ENCODE measurements at places on chromosomes 7 and 10.

DNA sequence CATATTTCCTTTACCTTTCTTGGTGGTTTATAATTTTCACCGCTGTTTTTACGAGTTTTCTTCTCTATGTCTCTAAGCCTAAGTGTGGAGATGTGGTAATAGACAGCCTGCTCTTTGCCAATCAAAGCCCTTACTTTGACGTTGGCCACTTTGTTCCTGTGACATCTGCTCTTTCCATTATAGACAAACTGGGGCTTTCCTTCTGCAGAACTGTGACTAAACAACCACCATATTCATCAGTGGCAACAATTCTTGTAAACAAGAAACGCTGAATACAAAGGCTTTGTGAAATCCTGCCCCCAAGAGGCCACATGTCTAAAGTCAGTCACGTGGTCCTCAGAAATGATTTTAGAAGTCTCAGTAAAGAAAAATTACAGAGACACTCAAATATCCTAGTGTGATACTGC is 59.6 kb upstream of the CAPZA2 start:
- peak; percentile 67 for DNase-seq

DNA sequence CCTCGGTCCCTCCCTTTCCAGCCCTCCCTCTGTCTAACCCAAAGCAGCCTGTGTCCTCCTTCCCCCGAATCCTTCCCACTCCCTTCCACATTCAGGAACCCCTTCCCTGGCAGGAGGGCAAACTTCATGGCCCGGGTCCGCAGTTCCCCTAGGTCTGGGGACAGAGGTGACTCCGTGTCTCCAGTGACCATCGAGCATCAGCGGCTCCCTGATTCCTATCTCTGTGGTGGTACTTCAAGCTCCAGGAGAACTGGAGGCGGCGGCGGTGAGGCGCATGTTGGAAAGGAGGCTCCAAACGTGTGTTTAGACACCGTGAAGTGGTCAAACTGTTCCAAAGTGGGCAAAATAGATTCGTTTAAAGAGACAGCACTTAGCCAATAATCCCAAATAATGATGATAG is 148.1 kb downstream of the PAXIP1 start:
- no peak for DNase-seq

GRCh38 chr7:12653110-12653509 is 34.3 kb upstream of the ARL4A start:
- DNase-seq, result no peak

DNA sequence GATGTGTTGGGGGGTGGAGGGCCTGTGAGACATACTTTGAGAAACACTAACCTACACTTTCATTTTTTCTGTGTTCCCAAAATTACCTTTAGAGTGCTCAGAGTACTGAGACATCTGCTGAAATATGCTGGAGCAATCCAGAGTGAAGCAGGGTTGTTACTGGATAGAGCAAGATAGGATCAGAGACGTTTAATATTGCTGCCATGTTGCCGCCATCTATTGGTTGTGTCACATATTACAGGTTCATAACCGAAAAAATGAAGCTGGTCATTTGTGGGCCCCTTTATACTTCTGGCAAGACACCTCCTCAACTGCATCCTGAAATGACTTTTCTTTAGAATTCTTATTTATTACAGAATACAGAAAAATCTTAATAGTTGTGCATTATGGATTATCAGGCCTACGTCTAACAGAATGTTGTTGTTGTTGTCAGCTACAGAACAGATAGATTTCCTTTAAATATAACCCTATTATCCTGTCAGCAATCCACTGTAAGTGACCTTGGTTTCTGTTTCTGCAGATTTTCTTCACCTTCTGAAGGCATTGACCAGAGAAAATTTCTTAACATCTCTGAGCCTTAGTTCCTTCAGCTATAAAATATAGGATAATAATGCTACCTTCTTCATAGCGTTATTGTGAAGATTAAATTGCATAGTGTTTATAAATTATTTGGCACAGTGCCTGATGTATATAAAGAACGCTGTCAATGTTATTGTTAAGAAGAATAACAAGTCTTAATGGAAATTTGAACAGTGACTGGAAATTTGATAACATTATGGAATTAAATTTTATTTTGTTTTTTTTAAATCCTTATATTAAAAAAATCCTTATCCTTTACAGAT is 16.2 kb upstream of the DLD start:
- DNase-seq, result peak; percentile 81

DNA sequence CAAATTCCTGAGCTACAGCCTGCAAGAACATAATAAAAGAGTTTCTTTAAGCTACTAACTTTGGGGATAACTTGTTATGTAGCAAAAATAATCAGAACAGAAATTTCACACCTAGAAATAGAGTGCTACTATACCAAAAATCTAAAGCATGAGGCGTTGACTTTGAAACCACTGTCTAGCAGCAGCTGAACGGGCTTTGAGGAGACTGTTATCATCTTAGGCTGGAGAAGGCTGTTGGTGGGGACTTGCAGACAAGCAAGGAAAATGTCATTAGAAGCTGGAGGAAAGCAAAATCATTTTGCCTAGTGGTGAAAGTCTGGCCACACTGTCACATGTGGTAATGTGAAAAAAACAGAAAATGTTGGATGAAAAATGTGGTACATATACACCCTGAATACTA is 48.4 kb upstream of the ST8SIA6 start:
- DNase-seq, result no peak

- no peak for DNase-seq
Observed at GRCh38 chr7:144908943-144909556, 73.2 kb upstream of the TPK1 start.

DNA sequence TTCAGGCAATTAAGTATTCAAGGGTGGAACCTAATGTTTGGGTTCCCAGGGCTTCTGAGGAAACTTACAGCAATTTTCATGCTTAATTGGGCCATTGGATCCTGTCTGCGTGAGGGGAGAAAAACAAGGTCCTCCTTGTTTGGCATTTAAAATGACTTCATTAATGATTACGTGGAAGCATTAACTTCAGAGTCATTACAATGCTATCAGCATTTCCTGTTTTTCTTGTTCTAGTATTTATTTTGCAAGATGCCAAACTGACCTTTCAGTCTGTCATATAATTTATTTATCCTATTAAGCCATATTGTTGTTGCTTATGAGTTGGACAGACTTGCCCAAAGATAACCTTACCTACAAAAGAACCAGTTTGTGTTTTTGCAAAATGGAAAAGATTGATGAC is 324.1 kb upstream of the LRRN3 start:
- no peak for DNase-seq

DNA sequence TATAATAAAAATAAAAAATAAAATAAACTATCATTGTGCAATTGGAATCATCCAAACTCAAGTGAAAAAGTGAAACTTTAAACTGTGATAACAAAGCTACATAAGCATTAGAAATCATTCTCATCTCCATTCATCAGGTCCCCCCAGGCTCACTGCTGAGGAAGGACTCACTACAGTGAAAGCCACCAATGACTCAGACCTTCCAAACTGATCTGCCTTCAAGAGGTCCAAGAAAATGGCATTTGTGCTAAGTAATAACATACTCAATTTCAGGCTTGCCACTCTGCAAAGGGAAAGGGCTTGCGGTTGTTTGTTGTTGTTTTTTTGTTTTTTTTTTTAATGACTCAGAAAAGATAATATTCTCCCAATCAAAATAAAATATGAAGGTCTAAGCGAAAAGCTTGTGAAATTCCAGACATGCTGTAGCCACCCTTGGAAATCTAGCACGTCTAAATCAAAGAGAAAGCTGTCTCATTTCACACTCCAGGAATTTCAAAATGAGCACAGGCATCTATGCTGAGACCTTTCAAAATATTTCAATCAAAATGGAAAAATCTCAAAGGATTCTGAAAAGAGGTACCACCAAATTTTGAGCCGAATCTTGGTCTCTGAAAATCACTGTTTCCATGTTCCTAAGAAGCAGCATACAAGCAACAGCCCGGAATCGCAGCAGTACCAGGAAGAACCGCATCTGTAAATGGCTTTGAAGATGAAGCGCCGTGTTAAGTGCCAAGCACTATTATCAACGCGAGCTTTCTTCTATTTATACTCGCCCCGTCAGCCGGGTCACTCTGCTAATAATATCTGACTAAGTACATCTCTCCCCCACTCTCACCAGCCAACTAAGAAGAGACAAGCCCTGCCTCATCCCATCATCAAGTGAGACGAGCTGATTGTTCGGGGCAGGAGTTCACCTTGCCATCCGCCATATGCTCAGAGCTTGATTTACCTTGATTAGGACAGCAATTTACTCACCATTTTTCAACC is 13.5 kb downstream of the SFMBT2 start:
- no peak for DNase-seq

DNA sequence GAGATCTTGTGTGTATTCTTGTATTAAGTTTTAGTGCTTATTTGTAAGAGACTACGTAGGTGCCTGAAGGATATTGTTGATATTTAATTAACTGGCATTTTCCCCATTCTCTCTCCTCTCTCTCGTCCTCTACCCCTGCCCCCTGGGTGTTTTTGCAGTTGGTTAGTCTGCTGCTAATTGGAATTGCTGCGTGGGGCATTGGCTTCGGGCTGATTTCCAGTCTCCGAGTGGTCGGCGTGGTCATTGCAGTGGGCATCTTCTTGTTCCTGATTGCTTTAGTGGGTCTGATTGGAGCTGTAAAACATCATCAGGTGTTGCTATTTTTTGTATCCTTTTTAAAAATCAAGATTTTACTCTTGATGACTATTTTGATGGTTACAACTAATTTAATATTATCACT is 22.5 kb downstream of the TSPAN13 start:
- DNase-seq, result no peak
